Vagina (tissue), 2 donors: ENCODE measurements at places on chromosomes 6 and 20.

- H3K27me3 ChIP-seq = no peaks in the 10 kb centered on the region
- H3K27ac ChIP-seq = no peak overlapping the region
- no peak overlapping the region for H3K4me3 ChIP-seq
- no peaks in the 10 kb centered on the region for H3K4me1 ChIP-seq
- no peak for DNase-seq
These were observed 44.4 kb downstream of the EPM2A start for GRCh38 chr6:145690969-145691368.

DNA sequence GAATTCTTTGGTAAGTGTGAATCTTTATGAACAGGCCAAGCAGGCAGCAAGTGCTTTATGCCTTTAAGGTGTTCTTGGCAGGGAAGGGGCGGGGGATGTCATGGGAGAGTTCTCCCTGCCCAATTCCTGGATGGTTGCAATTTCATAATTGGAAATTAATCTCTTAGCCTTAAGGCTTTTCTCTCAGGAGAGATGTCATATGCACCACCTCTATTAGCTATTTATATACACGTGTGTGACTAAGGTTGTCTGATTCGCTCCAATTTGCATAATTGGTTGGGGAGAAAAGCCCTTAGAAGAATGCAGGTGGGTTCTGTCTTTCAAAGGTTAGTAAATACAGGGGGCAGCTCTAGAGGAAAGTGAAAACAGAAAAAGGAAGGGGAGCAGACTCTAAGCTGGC lies 5.2 kb upstream of the ENPP5 start:
- no peaks in the 10 kb centered on the region for H3K27me3 ChIP-seq
- H3K4me3 ChIP-seq = no peak overlapping the region
- DNase-seq = no peak
- no peak overlapping the region for H3K27ac ChIP-seq

GRCh38 chr6:101527467-101527866 lies 134.0 kb downstream of the GRIK2 start:
- no peaks in the 10 kb centered on the region for H3K36me3 ChIP-seq
- DNase-seq = no peak
- no peaks in the 10 kb centered on the region for H3K27me3 ChIP-seq
- H3K27ac ChIP-seq = no peak overlapping the region
- no peaks in the 10 kb centered on the region for H3K4me1 ChIP-seq

DNA sequence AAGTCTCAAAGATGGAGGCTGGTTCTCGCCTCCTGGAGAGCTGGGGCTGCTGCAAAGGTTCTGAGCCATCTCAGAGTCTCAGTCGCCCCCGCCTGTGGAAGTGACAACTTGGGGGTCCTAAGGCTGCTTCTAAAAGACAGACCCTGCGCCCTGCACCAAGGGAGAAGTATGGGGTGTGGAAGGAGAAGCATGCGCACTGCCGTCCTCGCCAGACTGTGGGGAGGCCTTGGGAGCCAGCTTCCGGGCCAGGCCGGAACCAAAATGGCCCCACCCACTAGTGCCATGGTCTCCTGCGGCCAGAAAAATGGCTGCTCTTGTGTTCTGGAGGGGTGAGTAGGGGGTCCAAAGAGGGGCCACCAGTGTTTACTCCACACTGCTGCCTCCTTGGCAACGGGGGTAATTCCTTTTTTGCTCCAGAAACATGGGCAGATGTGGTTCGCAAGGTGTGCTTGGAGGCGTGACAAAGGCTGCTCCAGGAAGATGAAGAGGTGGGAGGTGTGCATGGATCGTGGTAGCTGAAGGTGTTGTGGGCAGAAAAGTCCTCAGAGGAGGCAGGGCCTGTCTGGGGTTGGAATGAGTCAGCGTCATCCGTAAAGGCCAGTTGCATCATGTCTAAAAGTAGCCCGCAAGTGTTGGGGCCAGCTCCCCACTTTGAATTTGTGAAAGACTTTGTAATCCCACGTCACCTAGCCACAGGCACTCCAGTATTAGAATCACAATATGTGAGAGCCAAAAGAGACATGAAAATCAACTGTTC lies 329.8 kb upstream of the SOX4 start:
- H3K36me3 ChIP-seq = no peaks in the 10 kb centered on the region
- peaks cover 6% of the 10 kb centered on the region for H3K4me1 ChIP-seq
- no peak for DNase-seq
- no peak overlapping the region for H3K4me3 ChIP-seq

GRCh38 chr6:53483423-53484353 lies 61.2 kb downstream of the GCLC start:
- H3K4me3 ChIP-seq = no peak overlapping the region
- no peaks in the 10 kb centered on the region for H3K4me1 ChIP-seq
- no peaks in the 10 kb centered on the region for H3K36me3 ChIP-seq

DNA sequence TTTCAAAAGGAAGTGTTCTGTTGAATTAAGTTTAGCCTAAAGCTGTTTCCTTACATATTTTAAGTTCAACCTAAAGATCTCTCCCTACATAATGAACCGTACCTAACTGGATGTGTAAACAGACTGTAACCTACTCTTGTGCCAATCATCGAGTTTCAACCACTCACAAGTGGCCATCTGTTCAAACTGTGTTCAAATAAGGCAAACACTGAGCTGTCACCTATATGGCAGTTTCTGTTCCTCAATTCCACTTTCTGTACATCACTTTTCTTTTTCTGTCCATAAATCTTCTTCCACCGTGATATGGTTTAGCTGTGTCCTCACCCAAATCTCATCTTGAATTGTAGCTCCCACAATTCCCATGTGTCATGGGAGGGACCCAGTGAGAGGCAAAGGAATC lies 428.6 kb downstream of the HACE1 start:
- DNase-seq = no peak
- no peak overlapping the region for H3K27ac ChIP-seq
- H3K27me3 ChIP-seq = no peaks in the 10 kb centered on the region
- no peaks in the 10 kb centered on the region for H3K4me1 ChIP-seq

DNA sequence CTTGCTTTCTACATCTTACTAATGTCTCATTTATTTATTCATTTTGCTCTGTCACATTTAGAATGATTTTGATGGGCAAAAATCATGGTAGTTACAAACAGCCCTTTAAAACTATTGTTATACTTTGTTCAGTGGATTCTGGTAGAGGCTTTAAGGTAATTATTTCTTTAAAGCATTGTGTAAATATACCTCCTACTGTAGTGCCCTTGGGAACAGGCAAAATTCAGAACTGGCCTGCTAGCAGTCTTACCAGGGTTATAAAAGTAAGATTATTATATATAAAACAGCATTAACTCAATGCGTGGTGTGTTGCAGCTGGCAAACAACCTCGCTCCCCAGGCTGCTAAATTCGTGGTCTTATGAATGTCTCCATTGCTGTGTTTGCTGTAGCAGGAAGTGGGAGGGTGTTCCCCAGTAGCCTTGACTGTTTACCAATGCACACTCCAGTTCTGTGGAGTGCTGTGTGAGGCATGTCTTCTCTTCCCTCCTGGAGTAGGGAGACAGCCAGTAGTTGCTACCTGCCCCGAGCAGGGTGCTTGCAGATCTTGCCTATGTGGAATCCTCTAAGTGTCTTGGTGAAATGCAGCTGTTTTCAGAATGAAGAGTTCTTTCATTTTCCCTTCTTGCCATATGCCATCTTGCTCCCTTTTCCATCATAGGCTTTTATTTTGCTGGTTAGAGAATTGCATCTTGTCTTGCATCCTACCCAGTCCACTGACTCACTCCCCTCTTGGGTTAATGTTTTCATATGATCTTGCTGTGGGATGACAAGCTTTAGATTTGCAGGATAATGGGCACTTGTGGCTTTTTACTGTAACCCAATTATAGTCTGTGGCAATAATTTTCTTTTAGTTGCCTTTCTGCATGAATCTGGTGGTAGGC lies 45.3 kb downstream of the IGF2R start:
- no peaks in the 10 kb centered on the region for H3K36me3 ChIP-seq
- no peaks in the 10 kb centered on the region for H3K27me3 ChIP-seq
- H3K4me3 ChIP-seq = no peak overlapping the region
- peaks cover 9% of the 10 kb centered on the region for H3K4me1 ChIP-seq
- DNase-seq = no peak
- H3K27ac ChIP-seq = no peak overlapping the region

GRCh38 chr20:13249798-13250170 lies 28.7 kb downstream of the ISM1 start:
- no peak for DNase-seq
- no peaks in the 10 kb centered on the region for H3K36me3 ChIP-seq
- H3K27me3 ChIP-seq = no peaks in the 10 kb centered on the region

DNA sequence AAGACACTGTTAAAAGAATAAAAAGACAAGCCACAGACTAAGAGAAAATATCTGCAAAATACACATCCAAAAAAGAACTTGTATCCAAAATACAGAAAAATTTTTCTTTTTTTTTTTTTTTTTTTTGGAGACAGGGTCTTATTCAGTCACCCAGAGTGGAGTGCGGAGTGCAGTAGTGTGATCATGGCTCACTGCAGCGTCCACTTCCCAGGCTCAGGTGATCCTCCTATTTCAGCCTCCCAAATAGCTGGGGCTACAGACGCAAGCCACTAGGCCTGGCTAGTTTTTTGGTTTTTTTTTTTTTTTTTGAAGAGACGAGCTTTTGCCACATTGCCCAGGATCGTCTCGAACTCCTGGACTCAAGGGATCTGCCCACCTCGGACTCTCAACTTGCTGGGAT lies 3.1 kb downstream of the ZUP1 start:
- peaks cover 26% of the 10 kb centered on the region for H3K4me1 ChIP-seq
- DNase-seq = no peak
- no peaks in the 10 kb centered on the region for H3K36me3 ChIP-seq
- H3K27me3 ChIP-seq = no peaks in the 10 kb centered on the region
- no peak overlapping the region for H3K4me3 ChIP-seq

- H3K36me3 ChIP-seq = no peaks in the 10 kb centered on the region
- no peak for DNase-seq
- H3K27me3 ChIP-seq = no peaks in the 10 kb centered on the region
- no peak overlapping the region for H3K4me3 ChIP-seq
- no peak overlapping the region for H3K27ac ChIP-seq
These were observed 79.3 kb upstream of the TOP1 start for GRCh38 chr20:40949346-40949745.
